ENCODE measurements at places on chromosomes 3 and 15.

DNA sequence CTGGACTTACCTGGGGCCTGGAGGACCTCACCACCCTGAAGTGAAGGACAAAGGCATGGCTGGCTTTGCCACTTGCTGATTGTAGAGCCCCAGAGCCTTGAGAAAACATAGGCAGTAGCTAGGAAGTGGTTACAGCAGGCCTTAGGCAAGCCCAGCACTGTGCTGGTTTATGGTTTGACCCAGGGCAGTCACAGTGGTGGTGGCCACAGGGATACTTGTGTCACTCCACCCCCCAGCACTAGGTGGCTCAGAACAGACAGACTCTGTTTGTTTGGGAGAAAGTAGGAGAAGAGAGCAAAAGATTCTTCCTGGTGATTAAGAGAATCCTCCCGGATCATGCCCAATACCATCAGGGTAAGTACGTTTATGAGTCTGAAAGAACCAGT, 13.2 kb upstream of the COL8A1 start:
- H3K4me1 ChIP-seq, result no peaks in the 10 kb centered on the region
- no peak for DNase-seq
- no peak overlapping the region for H3K27ac ChIP-seq

GRCh38 chr3:110956081-110956480, 115.5 kb upstream of the NECTIN3 start:
- no peaks in the 10 kb centered on the region for H3K27me3 ChIP-seq
- no peaks in the 10 kb centered on the region for H3K36me3 ChIP-seq
- H3K4me1 ChIP-seq, result no peaks in the 10 kb centered on the region
- no peak for DNase-seq
- H3K27ac ChIP-seq, result no peak overlapping the region

DNA sequence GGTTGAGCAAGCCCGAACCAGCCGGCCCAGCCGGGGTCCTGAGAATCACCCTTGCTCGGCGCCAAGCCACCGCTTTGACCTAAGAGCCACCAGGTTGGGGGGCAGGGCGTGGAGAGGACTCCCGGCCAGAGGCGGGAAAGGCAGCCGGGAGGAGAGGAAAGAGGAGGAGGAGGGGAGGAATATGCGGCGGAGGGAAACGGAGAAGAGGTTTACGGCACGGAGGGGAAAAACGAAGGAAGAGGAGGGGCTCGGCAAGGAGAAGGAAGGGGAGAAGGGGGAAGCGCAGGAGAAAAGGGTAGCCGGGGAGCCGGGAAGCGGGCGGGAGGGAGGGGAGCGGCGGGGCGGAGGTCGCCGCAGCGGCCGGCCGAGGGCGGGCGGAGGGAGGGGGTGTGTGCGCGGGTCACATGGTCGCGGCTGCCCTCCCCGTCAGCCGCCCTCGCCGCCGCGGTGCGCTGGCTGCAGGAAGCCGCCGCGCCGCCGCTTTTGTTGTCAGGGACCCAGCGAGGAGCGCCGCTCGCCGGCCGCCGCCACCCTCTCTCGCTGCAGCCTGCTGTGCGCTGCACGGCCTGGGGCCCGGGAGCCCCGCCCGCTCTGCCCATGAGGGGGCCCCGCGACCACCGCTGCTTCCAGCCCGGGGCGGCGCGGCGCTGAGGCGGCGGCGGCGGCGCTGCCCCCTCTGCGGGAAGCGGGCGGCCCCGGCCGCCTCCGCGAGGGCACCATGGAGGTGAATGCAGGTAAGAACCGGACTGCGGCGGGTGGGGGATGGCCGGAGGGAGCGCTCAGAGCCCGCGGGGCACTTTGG, at the start of gene NR1D2:
NR1D2 (plus strand) TSS at position 426 of the 802 bp plus-strand sequence; CDS start at position 719, 293 bp downstream.
- H3K4me1 ChIP-seq, result peaks cover 29% of the 10 kb centered on the region
- no peaks in the 10 kb centered on the region for H3K27me3 ChIP-seq
- H3K4me3 ChIP-seq, result peak within 1 kb of the TSS; percentile 73
- DNase-seq, result peak; percentile 72

DNA sequence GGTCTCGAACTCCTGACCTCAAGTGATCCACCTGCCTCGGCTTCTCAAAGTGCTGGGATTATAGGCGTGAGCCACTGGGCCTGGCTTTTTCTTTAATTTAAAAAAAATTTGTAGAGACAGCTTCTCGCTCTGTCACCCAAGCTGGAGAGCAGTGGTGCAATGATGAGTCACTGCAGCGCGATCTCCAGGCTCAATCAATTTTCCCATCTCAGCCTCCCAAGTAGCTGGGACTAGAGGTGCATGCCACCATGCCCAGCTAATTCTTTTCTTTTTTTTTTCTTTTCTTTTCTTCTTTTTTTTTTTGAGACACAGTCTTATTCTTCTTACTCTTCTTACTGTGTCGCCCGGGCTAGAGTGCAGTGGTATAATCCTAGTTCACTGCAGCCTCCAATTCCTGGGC, 19.8 kb downstream of the TUBGCP4 start:
- H3K27me3 ChIP-seq, result no peaks in the 10 kb centered on the region
- H3K27ac ChIP-seq, result no peak overlapping the region
- H3K4me1 ChIP-seq, result no peaks in the 10 kb centered on the region

DNA sequence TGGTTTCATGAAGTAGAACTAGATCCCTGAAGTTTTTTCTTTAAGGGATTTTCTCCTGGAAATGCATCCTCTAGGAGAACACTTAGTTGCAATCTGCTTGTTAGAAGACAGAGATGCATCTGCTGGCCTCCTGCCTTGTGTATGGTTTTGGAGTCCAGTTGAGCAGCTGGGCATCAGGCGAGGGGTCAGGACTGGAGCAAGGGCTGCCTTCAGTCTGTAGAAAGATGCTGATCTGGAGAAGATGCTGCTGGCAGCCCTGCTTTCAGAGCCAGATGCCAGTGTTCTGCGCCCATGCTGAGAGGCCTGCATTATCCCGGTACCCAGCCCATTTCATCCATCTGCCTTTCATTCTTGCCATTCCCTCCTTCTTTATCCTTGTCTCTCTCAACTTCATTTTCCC, 77.4 kb downstream of the CHCHD6 start:
- H3K36me3 ChIP-seq, result peaks cover 8% of the 10 kb centered on the region
- H3K4me1 ChIP-seq, result no peaks in the 10 kb centered on the region
- H3K27ac ChIP-seq, result no peak overlapping the region
- H3K4me3 ChIP-seq, result no peak overlapping the region
- H3K27me3 ChIP-seq, result no peaks in the 10 kb centered on the region
- DNase-seq, result no peak

DNA sequence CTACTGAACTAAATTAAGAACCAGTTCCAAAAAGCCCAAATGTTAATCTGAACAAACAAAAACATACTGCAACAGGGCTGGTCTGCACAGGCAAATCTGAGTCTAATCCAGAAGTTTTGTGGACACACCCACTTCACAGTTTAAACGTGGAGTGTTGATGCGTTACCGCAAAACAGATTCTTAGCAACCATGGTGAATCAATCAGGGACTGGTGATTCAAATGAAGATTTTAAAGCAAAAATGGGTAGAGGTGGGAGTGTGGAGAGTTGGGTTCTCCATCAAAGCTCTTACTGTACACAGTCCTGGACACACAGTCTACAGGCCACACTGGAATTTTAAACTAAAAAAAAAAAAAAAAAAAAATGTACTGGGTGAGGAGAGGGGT, 5.2 kb downstream of the ANXA2 start:
- peak overlapping the region; percentile 47 for H3K27ac ChIP-seq
- no peaks in the 10 kb centered on the region for H3K27me3 ChIP-seq
- H3K36me3 ChIP-seq, result no peaks in the 10 kb centered on the region
- H3K4me3 ChIP-seq, result no peak overlapping the region
- no peak for DNase-seq
- H3K4me1 ChIP-seq, result peaks cover 62% of the 10 kb centered on the region

- peak overlapping the region; percentile 66 for H3K27ac ChIP-seq
- H3K36me3 ChIP-seq, result no peaks in the 10 kb centered on the region
- no peak overlapping the region for H3K4me3 ChIP-seq
- DNase-seq, result no peak
Measured at GRCh38 chr3:189132839-189133238, 38.9 kb upstream of the TPRG1 start.

DNA sequence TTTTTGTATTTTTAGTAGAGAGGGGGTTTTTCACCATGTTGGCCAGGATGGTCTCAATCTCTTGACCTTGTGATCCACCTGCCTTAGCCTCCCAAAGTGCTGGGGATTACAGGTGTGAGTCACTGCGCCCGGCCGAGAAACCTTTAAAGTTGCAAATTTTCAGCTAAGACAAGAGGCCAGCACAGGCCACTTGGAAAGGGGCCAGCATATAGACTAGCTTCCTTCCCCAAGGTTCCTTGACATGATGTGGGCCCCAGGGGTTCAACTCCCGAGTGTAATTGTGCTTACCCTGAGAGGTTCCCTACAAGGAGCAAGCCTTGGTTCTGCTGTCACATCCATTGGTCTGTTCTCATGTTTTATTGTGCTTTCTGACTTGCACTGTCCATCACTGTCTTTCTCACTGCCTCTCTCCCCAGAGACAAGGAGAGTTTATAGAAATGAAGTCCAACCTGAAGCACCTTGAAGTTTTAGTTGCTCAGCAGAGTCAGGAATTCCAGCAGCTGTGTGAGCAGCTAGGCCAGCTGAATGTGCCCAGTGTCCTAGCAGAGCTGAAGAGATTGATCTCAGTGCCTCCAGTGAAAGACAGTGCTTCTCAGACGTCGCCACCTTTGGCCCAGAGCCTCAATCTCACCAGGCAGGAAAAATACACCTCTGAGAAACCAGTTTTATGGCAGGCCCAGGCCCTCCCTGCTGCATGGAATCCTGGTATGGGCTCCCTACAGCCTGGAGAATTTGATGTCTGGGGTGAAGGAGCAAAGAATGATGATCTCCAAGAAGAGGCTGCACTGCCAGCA, 21.1 kb downstream of the C3orf62 start:
- no peak overlapping the region for H3K27ac ChIP-seq
- H3K27me3 ChIP-seq, result no peaks in the 10 kb centered on the region
- no peak overlapping the region for H3K4me3 ChIP-seq

GRCh38 chr15:94098921-94099573, 132.3 kb upstream of the MCTP2 start:
- H3K4me3 ChIP-seq, result no peak overlapping the region
- DNase-seq, result no peak
- no peaks in the 10 kb centered on the region for H3K4me1 ChIP-seq
- no peak overlapping the region for H3K27ac ChIP-seq

- no peaks in the 10 kb centered on the region for H3K4me1 ChIP-seq
- DNase-seq, result no peak
- H3K4me3 ChIP-seq, result no peak overlapping the region
- no peaks in the 10 kb centered on the region for H3K36me3 ChIP-seq
- H3K27me3 ChIP-seq, result no peaks in the 10 kb centered on the region
Measured at GRCh38 chr15:27175472-27176153, 204.6 kb downstream of the GABRG3 start.

DNA sequence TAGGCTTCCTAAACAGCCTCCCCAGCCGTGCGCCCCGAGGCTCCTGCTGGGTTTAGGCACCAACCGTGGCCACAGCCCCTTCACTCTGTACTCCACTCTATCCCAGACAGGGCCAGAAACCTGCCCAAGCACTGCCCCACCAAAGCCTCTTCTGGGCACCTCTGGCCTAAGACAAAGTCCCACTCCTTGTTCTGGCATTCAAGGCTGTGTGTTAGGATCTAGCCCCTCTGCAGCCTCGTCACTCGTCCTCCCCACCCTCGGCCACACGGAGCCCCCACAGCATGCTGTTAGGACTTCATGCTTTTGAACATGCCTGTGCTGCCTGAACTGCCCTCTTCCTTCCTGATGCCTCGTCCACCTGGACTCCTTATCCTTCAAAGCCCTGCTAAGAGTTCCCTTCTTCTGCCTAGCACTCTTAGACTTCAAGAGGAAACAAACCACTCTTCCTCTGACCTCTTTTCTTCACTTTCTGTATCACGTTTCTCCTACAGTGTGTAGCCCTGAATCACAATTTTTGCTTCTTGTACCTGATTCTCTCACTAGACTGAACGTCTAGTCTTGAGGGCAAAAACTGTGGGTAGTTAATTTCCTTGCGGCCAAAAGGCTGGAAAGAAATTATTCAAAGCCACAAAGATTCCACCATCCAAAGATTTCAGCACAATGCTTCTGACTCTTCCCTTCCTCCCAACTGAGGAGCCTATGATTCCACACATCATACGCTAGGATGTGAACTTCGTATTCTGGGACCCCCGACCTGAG, 28.6 kb downstream of the WNT7A start:
- no peak for DNase-seq
- H3K27ac ChIP-seq, result no peak overlapping the region
- H3K4me3 ChIP-seq, result no peak overlapping the region
- H3K27me3 ChIP-seq, result no peaks in the 10 kb centered on the region

- no peak overlapping the region for H3K4me3 ChIP-seq
- H3K36me3 ChIP-seq, result no peaks in the 10 kb centered on the region
- H3K27ac ChIP-seq, result no peak overlapping the region
- DNase-seq, result no peak
- H3K4me1 ChIP-seq, result no peaks in the 10 kb centered on the region
Measured at GRCh38 chr3:78337801-78338211, 1297.9 kb downstream of the ROBO2 start.

- H3K27ac ChIP-seq, result no peak overlapping the region
- H3K27me3 ChIP-seq, result no peaks in the 10 kb centered on the region
- H3K36me3 ChIP-seq, result no peaks in the 10 kb centered on the region
- H3K4me1 ChIP-seq, result no peaks in the 10 kb centered on the region
- H3K4me3 ChIP-seq, result no peak overlapping the region
- no peak for DNase-seq
Measured at GRCh38 chr3:153640689-153641665, 479.0 kb downstream of the RAP2B start.

DNA sequence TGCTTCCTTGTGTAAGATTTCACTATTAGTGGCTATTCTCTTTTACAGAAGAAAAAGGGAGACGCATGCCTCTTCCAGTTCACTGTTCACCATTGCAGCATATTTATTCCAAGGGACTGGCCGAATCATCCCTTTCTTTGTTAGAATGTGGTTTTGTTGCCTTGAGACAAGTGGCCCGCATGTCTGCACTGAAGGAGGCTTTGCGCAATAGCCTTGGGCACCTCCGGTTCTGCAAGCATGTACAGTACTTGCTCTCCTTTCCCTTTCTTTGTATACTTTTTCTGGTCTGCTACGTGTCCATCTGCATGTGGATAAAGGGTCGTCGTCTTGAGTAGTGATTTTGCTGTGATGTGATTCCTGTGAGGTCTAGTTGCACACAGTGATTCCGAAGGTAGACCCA, 43.0 kb downstream of the FLNB start:
- no peaks in the 10 kb centered on the region for H3K36me3 ChIP-seq
- no peaks in the 10 kb centered on the region for H3K27me3 ChIP-seq
- no peak overlapping the region for H3K27ac ChIP-seq
- H3K4me1 ChIP-seq, result no peaks in the 10 kb centered on the region
- DNase-seq, result no peak
- H3K4me3 ChIP-seq, result no peak overlapping the region

- peaks cover 14% of the 10 kb centered on the region for H3K4me1 ChIP-seq
- no peak for DNase-seq
- H3K27me3 ChIP-seq, result no peaks in the 10 kb centered on the region
- peak within 1 kb of the TSS; percentile 33 for H3K4me3 ChIP-seq
Measured at GRCh38 chr3:9902372-9903237, at the start of gene IL17RE. Gene IL17RE (plus strand): TSS chr3:9902848. CDS start chr3:9902933, 85 bp downstream.

GRCh38 chr3:114446600-114446999, 152.8 kb downstream of the TIGIT start:
- H3K36me3 ChIP-seq, result no peaks in the 10 kb centered on the region
- no peak overlapping the region for H3K4me3 ChIP-seq
- H3K4me1 ChIP-seq, result no peaks in the 10 kb centered on the region
- no peak for DNase-seq
- no peaks in the 10 kb centered on the region for H3K27me3 ChIP-seq

- H3K27me3 ChIP-seq, result no peaks in the 10 kb centered on the region
- H3K36me3 ChIP-seq, result no peaks in the 10 kb centered on the region
- no peak for DNase-seq
Measured at GRCh38 chr3:110567029-110567428, 504.6 kb upstream of the NECTIN3 start.

GRCh38 chr15:75648156-75649000, 666 bp downstream of the SNX33 start:
- H3K27me3 ChIP-seq, result no peaks in the 10 kb centered on the region
- H3K36me3 ChIP-seq, result no peaks in the 10 kb centered on the region
- peaks cover 9% of the 10 kb centered on the region for H3K4me1 ChIP-seq
- peak overlapping the region; percentile 99 for H3K4me3 ChIP-seq
- peak overlapping the region; percentile 37 for H3K27ac ChIP-seq
